ENCODE measurements at places on chromosomes 2 and 18.

- DNase-seq = no peak
These were observed 82.2 kb downstream of the NFATC1 start for GRCh38 chr18:79477711-79478483.

GRCh38 chr2:174492963-174493431 lies 6.2 kb upstream of the GPR155 start:
- peak; percentile 76 for DNase-seq

- no peak for DNase-seq
These were observed 2.1 kb downstream of the NMUR1 start for GRCh38 chr2:231527955-231528635.

- DNase-seq = no peak
These were observed 174.0 kb upstream of the PIEZO2 start for GRCh38 chr18:11323359-11323819.

DNA sequence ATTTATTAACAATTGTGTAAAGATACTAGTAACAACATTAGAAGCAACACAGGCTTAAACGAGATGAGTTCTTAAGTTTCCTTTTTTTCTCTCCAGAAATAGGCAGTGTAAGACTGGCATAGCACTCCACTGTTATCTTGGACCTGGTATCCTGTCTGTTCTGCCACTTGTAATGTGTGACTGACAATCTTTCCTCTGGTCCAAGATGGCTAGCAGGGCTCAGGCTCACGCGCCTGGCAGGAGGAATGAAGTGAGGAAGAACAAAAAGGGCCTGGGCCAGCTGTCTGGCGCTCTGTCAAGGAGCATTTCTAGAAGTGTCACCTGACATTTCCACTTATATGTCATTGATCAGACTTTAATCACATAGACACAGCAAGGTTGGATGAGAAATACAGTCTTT lies 31.6 kb upstream of the CCDC195 start:
- no peak for DNase-seq
